ENCODE measurements at places on chromosomes 7 and 10.

DNA sequence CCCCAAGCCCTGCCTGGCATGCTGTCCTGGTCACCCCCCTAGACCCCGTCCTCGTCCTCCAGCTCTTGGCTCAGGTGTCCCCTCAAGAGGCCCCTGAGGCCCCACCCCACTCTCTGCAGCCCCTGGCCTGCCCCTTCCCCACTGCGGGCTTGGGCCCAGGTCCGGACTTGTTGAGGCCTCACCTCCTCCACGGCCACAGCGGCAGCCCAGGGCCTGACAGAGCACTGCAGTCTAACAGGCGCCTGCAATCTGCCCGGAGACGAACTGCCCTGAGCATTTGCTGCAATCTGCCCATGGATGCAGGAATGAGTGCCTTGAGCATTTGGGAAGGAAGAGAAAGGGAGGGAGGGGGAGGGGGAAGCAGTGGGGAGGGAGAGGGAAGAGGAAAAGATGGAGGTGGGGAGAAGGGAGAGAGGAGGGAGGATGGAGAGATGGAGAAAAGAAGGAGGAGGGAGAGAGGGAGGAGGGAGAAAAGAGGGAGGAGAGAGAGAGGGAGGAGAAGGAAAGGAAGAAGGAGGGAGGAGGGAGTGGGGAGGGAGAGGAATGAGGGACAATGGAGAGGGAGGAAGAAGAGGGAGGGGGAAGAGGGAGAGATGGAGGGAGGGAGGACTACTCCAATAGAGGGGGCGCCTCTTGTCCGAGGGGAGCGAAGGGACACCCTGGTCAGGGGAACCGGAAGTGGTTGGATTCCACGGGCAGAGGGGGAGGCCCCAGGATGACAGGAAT, 73.9 kb downstream of the PDGFA start:
- no peak for DNase-seq

DNA sequence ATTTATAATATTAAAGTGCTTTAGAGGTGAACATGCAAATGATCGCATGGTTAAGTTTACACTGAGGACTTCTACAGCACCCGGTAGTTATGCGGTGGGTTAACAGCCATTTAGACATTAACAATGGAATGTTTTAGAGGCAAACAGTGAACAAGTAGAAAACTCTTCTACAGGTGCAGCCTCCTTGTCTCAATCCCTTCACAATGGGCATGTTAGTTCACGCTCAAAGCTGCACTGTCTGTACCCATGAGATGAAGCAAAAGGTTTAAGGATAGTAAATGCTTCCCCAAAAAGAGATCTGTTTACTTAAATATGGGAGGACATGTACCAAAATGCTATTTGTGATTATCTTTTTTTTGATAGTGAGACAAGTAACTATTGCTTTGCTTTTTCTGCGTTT, 25.1 kb downstream of the PUS7 start:
- DNase-seq, result no peak

DNA sequence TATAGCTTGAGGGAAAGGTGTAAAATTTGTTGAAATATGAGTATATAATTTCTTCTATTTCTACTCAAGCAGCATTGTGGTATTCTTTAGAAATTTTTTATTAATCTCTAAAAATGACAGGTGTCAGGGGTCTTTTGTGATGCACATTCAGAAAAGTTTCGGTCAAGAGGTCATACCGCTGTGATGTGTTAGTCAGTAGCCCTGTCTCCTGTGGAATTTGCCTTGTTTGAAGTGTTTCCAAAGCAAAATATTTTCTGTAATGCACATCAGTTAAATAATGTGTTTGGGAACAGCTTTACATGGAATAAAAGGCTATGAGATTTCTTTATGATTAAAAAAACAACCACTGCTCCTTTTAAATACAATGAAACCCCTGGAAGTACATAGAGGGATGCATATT, 35.8 kb downstream of the FOXP2 start:
- DNase-seq, result no peak

DNA sequence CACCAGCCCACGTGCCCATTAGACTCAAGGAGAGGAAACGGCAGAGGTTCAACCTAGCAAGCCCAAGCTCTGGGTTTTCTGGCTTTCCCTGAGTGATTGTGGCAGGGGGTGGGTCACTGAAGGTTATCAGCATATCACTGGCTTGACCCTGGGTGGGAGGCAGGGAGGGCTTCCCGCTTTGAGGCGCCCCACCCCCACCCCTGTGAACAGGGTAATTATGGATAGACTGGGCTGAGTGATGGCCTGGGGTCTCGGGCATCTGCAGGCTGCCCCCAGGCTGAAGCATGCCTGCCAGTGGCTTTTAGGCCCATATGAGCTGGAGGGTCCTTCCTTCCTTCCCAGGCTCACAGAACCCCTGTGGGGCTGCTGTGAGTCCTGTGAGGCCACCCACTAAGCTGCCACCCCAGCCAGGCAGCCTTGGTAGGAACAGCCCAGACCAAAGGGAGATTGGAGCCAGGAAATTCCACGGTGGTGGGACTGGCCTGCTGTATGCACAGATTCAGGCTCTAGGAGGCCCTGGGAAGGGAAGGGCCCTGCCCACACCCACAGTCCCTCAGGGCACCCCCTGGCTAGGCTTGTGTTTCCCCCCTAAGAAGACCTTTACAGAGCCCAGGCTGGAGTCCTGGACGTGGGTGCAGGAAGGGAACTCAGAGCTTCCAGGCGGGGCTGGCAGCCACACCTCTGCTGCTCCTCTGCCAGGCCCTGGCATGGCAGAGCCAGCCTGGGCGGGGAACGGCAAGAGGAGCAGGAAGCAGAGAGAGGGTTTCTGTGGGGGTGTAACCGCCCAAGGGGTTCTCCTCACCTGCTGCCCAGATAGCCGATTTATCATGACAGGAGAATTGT, 33.1 kb downstream of the GPRIN2 start:
- no peak for DNase-seq

DNA sequence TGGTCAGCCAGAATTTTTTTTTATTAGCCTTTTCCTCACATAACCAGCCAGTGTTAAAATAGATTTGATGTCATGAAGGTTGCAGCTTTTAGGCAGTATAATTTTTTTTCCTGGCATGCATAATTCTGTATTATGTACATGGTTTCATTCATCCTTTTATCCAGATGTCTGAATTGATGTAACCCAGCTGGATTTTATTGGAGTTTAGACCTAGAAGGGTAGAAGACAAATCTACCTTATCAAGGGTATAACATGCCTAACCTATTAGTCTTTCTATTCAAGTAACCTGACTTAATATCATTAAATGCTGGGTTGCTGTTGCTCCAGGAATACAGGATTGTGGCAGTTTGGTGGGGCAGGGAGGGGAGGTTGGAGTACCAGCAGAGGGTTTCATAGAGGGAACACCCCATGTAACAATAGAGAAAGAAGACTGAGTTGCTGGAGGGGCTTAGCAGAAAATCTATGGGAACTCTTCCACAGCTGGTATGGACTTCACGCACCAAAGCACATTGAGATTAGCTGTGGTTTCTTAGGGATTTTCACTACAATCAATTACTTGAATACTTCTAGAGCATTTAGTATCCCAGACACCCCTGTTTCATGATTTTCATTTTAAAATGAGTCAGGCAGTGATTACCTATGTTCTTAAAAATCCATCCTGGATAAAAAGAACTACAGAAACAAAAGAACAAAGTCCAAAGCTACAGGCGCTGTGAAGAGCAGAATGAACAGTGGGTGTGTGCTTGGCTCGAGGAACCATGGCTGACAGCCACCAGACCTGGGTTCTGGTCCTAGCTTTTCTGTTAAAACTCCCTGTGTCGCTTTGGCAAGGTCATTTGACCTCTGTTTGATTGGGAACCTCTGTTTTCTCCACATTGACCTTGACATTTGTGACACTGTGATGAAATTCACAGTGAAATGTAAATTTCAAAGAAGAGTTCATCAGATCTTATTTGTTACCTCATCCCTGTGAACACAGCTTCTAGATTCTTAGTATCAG, 93.5 kb downstream of the CREM start:
- no peak for DNase-seq

- DNase-seq, result no peak
Observed at GRCh38 chr7:2862831-2863361, 18.8 kb upstream of the GNA12 start.

- DNase-seq, result no peak
Observed at GRCh38 chr7:143416565-143417149, 8.0 kb upstream of the EPHA1 start.
